ENCODE measurements at places on chromosomes 1 and 21.
A peak's percentile ranks its signal among the peaks of the same experiment; 100 is the strongest.

DNA sequence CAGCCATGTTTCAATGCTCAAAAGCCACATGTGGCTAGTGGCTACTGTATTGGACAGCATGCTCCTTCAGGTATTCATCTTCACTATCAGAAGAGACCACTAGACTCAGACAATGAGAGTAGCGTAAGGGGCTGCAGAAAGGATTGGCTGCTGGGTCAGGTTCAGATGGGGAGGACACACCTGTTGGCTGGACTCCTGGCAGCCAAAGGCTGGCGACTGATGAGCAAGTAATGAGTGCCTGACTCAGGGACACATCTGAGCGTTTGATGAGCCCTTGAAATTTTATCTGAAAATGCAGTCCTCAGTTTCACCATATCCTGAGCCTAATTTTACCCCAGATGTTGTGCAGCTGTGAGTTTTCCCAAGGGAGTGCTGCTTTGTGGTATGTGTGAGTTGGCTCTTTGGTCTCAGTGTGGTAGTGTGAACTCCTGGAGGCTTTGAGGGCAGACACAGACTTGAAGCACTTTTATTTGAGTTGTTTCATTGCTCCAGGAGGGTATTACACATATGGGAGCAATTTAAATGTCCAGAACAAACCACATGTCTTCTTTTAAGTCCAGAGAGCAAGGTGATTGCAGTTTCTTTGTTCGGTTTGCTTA, 9.6 kb downstream of the ST6GALNAC3 start:
- DNase-seq, result no peak

- no peak for DNase-seq
These were observed 52.1 kb downstream of the PIK3CD start for GRCh38 chr1:9703681-9704080.

DNA sequence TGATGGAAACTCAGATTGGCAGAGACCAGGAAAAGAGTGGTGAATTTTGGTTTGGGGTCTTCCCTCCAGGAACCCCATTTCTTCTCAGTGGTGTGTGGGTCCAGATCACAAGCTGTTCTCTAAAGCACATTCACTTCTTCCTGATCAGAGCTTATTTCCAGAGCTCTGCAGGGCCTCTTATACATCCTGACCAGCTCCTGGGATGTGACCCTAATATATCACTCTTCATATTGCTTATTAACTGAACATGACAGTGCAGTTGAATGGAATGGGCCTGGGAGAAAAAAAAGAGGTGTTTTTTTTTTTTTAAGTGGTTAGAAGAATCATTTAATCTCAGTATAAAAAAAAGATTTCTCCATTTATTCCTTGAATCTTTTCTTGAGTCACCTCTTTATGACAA, 29.6 kb upstream of the DNM3 start:
- DNase-seq, result no peak

GRCh38 chr21:15719976-15720375, 9.8 kb upstream of the USP25 start:
- no peak for DNase-seq

DNA sequence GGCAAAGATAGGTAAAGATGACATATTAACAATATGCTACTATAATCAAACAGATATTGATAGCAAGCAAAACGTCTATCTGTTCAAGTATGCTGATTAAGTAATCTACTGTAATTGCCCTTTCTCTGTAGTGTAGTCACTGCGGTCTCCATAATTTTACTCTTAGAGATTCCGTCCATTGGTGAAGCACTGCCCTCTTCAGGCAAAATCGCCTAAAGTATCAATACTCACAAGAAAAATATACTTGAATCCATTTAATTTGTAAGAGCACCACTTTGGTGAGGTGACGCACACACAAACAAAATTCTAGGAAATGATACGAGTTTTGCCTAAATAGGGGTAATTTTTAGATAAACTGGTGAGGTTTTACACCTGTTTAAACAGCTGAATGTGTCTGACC, 434.6 kb upstream of the CHRM3 start:
- no peak for DNase-seq

- peak; percentile 27 for DNase-seq
These were observed 3.0 kb downstream of the ATP2B4 start for GRCh38 chr1:203629507-203630082.

GRCh38 chr21:37253991-37254390, 13.1 kb downstream of the VPS26C start:
- no peak for DNase-seq

- no peak for DNase-seq
These were observed 5.2 kb downstream of the SRM start for GRCh38 chr1:11054666-11055065.

DNA sequence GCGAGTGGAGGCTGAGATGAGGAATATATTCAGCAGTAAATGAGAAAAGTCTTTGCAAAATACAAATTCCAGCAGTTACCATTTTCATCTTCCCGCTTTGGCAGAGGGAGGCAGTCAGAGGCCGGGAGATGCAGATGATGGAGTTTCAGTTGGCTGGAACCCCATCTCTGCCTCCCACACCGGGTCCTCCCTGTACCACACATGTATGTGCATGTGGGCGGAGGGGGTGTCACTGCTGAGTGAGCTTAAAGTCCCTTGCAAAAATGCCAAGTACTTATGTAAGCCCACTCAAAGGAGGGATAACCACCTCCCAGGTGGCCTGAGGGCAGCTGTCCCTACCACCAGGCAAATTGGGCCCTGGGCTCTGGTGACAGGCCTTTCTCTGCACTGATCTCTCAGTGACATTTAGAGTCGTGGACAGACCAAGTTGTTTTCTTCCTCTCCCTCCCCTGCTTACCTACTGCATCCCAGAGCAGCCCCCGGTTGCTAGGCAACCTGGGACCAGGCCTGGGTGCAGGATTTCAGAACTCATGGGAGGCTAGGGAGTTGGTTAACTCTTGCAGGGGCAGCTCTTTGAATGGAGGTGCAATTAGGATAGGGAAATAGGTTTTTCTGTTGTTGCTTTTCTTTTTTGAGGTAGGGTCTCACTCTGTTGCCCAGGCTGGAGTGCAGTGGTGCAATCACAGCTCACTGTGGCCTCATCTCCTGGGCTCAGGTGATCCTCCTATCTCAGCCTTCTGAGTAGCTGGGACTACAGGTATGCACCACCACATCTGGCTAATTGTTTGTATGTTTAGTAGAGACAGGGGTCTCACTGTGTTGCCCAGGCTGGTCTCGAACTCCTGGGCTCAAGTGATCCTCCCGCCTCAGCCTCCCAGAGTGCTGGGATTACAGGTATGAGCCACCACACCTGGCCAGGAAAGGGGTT, 17.1 kb upstream of the UBXN10 start:
- DNase-seq, result no peak

- DNase-seq, result no peak
These were observed 210.2 kb downstream of the APP start for GRCh38 chr21:25960402-25960801.

GRCh38 chr1:100930494-100930893, 34.6 kb downstream of the SLC30A7 start:
- DNase-seq, result no peak

- DNase-seq, result no peak
These were observed 55.2 kb downstream of the SASS6 start for GRCh38 chr1:100077531-100077930.

GRCh38 chr21:38688068-38688467, 117.7 kb upstream of the ETS2 start:
- DNase-seq, result no peak

GRCh38 chr1:116113615-116114014, 2.4 kb downstream of the MAB21L3 start:
- DNase-seq, result no peak

GRCh38 chr21:44969931-44970755, 30.3 kb downstream of the SLX9 start:
- no peak for DNase-seq

DNA sequence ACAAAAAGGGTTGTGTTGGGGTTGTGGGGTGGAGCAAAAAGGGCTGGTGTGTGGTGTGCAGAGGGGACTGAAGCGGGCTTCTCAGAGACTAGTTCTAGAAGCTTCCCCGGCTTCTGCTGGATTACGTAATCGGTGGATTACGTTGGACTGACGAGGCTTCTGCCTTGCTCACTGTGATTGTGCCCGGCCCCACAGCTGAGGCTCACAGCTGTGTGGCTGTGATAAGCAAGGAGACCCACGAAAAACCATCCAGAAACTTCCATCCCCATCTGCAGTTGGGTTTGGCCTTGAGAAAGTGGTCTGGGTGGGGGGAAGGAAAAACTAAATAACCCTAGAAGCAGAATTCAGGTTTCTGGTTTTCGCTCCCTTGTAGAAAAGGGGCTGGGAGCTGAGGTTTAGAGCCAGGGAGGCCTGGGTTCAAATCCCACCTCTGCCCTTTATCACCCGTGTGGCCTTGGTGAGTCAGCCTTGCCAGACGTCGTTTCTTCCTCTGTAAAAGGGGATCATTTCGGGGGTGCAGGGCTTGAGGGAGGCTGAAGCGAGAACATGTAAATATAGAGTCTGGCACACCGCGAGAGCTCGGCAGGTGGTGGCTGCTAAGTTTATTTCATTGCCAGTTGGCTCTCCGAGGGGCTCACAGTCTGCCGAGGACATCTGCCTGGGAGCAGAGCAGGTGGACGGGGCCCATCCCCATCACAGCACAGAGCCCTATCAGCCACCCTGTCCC, 30.4 kb upstream of the DISP3 start:
- DNase-seq, result no peak

DNA sequence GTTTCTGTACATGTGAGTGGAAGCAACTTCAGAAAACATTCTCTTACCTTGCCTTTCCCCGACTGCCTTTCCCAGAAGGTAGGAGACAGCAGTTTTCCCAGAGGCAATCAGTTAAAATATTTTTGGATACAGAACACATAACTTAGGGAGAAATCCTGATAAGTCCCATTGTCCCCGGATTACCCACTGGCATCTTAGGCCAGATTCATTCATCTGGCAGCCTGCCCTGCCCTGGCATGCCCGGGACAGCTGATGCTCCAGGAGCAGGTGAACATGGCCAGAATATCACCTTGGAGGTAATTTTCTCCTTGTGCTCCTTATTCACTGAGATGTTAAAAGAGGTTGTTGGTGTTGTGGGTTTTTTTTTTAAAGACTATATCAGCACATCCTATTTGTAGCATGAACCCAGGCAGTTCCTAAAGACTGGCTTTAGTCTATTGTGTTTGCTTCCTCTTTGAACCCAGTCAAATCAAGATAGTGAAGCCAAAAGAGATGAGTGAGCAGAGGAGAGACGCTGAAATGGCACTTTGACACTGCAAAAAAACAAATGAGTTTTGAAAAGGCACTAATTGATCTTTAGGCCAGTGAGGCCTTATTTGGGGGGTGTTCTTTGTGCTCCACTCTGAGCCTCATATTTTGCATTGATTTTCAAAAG, 139.6 kb downstream of the PLPP3 start:
- no peak for DNase-seq

- DNase-seq, result no peak
These were observed 149.6 kb downstream of the FMN2 start for GRCh38 chr1:240241278-240241677.

DNA sequence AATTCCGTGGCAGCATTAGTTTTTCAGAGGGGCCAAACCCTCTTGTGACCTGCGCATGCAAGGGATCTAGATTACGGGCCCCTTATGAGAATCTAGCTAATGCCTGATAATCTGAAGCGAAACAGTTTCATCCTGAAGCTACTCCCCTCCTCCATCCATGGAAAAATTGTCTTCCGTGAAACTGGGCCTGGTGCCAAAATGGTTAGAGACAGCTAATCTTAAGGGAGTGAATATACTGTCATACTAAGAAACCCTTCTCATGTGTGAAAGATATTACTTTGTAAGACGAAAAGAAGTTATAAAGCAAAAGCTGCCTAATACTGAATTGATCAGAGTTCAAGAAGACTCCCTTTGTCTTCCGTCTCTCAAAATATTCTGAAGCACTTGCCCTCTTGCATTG, 166.3 kb downstream of the DUSP10 start:
- no peak for DNase-seq

DNA sequence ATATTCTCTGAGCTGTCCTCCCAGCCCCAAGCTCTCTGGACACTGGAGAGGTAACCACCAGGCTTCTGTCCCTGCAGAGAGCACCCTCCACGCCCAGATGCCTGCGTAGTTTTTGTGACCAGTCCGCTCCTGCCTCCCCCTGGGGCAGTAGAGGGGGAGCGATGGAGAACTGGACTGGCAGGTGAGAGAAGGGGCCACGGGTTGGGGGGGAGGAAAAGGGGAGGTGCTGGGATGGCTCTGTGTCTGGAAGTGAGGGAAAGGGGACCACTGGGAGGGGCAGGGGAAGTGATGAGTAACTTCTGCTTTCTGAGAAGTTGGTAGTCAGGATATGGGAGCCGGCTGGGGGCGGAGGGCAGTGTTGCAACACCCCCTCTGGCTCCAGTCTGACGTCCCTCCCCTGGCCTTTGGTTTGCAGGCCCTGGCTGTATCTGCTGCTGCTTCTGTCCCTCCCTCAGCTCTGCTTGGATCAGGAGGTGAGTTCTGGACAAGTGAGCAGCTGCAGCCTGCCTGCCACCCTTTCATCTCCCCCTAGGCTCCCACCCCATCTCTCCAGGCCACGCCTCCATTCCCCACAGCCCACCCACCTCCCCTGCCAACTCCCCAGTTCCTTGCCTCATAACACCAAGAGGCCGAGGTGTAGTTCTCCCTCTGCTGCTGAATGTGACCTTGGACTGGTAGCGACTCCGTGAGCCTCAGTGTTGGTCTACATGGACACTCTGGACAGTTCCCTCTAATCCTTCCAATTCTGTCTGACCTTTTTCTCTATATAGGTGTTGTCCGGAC, 3.1 kb downstream of the ADAMTSL4 start:
- no peak for DNase-seq

GRCh38 chr1:9850442-9851162, 26.8 kb upstream of the CLSTN1 start:
- no peak for DNase-seq

DNA sequence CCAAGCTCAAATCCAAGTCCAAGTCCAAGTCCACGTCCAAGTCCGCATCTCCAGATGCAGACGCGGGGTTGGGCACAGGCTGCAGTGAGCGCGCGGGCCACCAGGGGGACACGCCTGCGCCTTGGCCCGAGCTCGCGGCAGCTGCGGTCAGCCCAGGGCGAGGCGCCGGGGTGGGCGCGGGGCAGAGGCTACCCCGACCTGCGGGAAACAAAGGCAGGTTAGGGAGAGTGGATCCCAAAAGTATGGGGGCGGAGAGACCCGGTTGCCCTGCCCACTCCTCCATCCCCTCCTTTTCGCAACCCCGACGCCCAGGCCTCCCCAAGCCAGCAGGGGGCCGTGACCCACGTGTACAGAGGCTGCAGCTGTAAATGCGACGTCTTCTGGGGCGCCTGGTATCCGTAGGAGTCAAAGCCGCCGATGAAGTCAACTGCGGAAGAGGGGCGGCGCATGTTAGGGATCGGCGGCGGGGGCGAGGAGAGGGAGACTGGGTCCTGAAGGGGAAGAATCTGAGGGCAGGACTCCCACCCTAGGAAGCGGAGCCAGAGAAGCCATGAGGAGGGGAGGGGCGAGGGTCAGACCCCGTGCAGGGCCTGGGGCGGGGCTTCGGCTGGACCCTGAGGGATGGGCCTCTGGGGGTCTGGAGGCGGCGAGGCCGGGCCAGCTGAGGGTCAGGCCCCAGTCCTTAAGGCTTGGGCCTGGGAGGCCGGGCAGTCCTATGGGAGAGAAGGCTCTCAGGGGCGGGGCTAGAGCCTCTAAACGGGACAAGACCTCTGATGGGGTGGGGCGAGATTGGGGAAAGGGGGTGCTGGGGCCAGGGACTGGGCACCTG, 58.0 kb downstream of the NKAIN1 start:
- no peak for DNase-seq
